Epithelial cell of alveolus of lung (primary cell): ENCODE measurements at places on chromosomes 13 and 19. TPM values are rescaled to one million over a fixed set of nuclear protein-coding genes. Genes with fewer than 3 reads are reported as not detected.

The MUC16 gene
- under 0.01 TPM in 1 of 2 replicates, not detected in the other for total RNA-seq

The LILRA6 gene
- not detected in 2 replicates for total RNA-seq

The ZNF528 gene
- total RNA-seq, result 6.6 and 16.4 TPM in 2 replicates

The CLEC4G gene
- total RNA-seq, result not detected in 2 replicates
